ENCODE measurements at places on chromosomes 1 and 21. TPM values are rescaled to one million over a fixed set of nuclear protein-coding genes. Genes with fewer than 3 reads are reported as not detected.

SERPINC1 gene
- polyA plus RNA-seq: 0.54 TPM

GRCh38 chr1:224852901-224853568 is 76.4 kb upstream of the DNAH14 start:
- DNase-seq: peak; percentile 41

- DNase-seq: peak; percentile 43
Measured at GRCh38 chr21:16579538-16579937, 849.8 kb downstream of the USP25 start.

GRCh38 chr1:211326528-211327345 is at the start of gene TRAF5:
TRAF5 (plus strand) TSS chr1:211326833; CDS start chr1:211353240, 26,407 bp downstream.
- DNase-seq: peak; percentile 58

TNFRSF9 gene
- polyA plus RNA-seq: 0.33 TPM

DNA sequence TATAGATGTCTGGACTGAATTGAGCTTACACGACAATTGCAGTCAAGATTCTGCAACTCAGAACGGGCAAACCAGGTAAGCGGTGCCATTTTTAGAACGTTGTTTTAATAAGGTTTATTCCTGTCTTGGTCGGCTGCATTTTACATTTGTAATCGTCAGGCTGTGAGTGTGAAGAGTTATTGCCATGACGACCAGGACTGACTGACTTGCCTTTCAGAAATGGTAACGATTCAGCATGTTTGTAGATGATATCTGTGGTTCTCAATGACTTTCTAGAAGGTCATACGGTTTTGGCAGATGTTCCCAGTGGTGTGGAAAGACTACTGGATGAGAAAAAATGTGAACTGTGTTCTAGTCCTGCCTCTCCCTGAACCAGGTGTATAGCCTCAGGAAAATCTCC is 271.3 kb upstream of the B3GALT2 start:
- DNase-seq: no peak

ZNF683 gene
- polyA plus RNA-seq: 0.27 TPM
